ENCODE measurements at places on chromosomes 6 and 20.

DNA sequence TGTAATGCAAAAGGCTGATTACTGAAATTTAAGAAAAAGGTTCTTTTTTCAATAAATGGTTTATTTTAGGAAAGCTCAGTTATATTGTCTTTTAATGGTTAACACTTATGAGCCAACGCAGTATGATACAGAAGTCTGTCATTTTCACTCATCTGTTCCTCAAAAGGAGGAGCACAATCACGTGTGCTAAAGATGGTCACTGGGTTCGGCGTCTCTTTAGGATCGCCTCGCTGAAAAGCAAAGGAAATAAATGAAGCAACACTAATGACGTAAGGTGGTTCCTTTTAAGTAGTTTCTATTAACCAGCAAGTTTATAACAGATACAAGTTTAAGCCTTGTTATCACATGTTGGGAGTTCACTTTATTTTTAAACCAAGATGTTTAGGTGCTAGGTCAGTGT, 125.7 kb downstream of the MAP3K4 start:
- DNase-seq = no peak

DNA sequence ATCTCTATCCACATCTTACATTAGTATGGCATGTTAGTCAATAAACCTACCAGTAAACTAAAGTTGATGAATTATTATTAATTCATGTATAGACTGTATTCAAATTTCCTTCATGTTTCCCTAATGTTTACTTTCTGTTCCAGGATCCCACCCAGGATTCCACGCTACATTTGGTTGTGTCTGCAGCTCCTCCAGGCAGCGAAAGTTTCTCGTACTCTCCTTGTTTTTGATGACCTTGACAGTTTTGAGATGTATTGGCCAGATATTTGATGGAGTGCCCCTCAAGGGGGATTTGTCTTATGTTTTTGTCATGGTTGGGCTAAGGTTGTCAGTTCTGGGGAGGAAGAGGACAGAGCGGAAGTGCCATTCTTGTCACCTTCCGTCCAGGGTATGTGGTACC, 445.2 kb upstream of the CDH4 start:
- DNase-seq = no peak

DNA sequence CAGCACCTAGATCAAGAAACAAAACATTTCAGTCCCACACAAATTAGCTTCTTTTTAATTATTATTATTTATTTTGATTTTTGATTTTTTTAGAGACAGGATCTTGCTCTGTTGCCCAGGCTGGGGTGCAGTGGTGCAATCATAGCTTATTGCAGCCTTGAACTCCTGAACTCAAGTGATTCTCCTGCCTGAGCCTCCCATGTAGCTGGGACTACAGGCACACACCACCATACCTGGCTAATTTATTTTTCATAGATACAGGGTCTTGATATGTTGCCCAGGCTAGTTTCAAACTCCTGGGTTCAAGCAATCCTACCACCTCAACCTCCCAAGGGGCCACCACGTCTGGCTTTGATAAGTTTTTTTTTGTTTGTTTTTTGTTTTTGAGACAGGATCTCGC, 24.6 kb downstream of the SNAI1 start:
- DNase-seq = no peak

- DNase-seq = no peak
Observed at GRCh38 chr6:17392978-17393891, at the start of gene CAP2. CAP2 (plus strand) TSS chr6:17393595; CDS start chr6:17421556, 27,961 bp downstream.

- DNase-seq = no peak
Observed at GRCh38 chr6:1906609-1907008, 296.9 kb downstream of the FOXC1 start.

DNA sequence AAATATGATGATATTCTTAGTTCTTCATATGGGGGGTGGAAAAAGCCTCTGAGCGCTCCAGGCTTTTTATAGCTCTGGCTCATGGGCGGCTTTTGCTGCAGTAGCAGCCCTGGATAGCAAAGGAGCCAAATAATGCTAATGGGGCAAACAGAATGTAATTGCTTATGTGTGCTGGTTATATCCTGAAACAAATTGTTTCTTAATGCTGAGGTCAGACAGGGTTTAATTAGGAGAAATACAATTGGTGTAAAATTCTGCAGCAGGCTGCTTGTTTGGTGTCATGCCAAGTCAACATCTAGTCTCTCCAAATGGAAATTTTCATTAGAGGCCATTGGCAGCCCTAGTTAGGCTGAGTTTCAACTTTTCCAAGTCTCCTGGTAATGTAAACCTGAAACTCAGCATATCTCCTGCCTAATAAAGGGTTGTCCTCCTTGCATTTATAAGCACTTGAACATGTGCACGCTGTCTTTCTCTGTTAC, 530.1 kb upstream of the NOX3 start:
- no peak for DNase-seq
